ENCODE measurements at places on chromosomes 2 and 18. TPM values are rescaled to one million over a fixed set of nuclear protein-coding genes. Genes with fewer than 3 reads are reported as not detected.

- DNase-seq, result no peak
Observed at GRCh38 chr2:238389988-238390589, 36.6 kb upstream of the ASB1 start.

GRCh38 chr2:232831496-232831895 is 38.6 kb upstream of the SNORC start:
- DNase-seq, result no peak

- DNase-seq, result no peak
Observed at GRCh38 chr2:153891051-153891450, 19.3 kb downstream of the GALNT13 start.

- no peak for DNase-seq
Observed at GRCh38 chr2:46441838-46442712, 37.3 kb upstream of the TMEM247 start.

DNA sequence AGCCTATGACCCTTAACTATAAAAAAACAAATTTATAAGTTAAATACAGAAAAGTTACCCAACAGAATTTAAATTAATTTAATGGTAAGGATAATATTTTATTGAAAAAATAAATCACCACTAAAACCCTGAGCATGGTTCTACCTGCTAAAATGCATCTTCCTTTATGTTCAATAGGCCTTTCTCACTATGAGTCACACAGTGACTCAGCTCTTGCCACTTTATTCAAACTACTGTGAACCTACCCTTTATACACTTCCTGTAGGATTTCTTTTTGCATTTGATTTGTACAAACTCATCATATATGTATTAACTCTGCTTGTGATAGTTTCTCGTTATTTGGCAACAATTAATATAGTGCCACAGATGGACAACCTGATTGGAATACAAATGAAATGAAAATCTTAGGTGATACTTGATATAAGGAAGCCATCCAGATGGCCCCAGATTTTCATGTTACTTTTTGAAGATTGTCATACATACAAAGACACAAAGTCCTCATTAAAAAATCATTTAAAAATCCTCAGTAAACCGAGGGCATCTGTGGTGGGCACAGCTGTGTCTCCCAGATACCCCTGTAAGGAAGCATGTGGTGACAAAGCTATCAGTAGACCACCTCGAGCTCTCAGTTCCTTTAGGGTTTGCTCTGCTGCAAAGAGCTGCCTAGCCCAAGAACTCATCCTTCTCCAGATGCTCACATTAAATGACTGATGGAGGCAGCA is 55.2 kb upstream of the COBLL1 start:
- DNase-seq, result peak; percentile 15

- no peak for DNase-seq
Observed at GRCh38 chr18:13983506-13983905, 68.2 kb upstream of the MC2R start.

GRCh38 chr18:77015771-77016710 is 116.5 kb downstream of the MBP start:
- no peak for DNase-seq

DNA sequence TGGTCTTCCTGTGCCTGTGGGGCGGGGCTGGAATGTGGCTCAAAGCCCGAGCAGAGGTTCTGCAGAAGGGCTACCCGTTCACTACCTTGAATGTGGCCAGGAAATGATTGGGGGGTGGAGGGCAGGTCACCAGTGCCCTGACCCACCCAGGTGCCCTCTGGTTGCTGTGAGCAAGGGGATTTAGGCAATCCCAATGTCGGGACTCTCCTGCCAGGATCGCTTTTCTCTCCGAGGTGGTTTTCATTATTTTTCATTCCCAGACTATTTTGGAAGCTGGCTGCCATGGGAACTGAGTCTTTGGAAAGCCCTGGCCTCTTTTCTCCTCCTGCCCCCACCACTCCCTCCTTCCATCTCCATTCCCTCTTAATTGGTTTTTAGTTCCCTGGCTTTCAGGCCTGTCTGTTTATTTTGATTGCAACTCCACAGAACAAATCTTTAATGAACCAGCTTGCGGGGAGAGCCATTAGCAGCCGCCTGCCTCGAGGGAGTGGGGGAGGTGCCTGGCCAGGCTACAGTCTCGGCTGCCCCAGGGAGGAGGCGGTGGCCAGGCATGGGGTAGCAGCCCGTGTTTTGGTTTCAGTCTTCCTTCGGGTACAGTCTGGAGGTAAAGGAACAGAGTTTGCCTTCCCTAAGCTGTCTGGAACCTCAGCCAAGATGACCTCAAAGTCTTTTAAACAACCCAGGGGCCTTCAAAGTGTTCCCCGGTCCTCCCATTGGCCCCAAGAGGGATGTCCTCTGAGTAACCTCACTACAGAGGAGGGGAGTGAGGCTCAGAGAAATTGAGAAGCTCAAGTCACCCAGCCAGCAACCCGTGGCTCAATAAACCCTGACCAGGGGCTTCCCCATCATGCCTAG is 114.4 kb upstream of the HAAO start:
- DNase-seq, result no peak

- no peak for DNase-seq
Observed at GRCh38 chr18:49985236-49985635, 171.9 kb upstream of the ACAA2 start.

DNA sequence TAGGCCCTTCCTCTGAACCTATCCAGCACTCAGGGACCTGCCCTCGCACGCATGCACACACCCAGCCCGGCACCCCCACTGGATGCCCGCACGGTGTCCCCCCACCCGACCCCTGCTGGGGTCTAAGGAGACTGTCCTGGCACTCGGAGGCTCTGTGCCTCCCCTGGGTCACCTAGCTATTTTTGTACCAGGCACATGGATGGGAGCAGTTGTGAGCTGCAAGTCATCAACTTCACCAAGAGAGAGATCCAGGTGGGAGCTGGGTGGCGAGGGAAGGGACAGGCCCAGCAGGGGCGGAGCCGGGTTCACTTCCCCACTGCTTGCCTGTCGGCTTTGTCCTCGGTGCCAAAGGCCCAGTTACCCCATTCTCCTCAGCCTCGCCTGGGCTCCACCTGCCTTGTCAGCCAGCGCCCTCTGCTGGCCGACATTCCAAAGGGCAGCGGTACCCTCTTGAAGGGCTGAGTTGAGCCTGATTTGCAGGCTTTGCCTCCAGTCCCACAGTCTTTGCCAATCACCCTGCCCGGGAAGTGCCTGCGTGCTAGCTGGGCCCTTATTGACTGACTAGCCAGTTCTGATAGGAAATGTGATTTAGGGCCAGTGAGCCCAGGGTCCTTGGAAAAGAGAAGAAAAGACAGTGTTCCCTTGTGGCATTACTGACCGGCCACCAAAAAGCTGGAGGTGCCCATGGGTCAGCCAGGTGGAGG is 5.8 kb downstream of the NT5DC4 start:
- DNase-seq, result peak; percentile 91

DNA sequence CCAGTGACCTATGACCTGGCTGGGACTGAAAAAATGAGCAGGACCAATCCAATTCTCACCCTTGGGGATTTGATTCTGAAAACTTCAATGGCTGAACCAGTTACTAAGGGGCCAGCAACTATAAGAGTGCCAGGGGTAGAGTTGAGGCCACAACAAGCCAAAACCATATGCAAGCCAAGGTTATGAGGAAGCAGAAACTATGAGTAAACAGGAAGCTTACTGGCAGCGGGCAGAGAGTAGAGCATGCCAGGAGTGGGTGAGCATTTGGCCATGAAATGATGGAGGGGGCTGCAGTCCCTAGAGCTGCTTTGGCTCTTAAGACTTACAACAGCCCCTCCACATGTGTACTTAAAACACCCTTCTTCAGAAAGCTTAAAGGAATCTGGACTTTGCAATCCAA is 82.4 kb downstream of the RBMS1 start:
- DNase-seq, result peak; percentile 57

- no peak for DNase-seq
Observed at GRCh38 chr2:156399224-156399949, 36.8 kb upstream of the GPD2 start.

GRCh38 chr2:206062724-206063123 is 23.2 kb downstream of the INO80D start:
- DNase-seq, result no peak

GRCh38 chr2:215900843-215901242 is 112.5 kb downstream of the MREG start:
- no peak for DNase-seq

DNA sequence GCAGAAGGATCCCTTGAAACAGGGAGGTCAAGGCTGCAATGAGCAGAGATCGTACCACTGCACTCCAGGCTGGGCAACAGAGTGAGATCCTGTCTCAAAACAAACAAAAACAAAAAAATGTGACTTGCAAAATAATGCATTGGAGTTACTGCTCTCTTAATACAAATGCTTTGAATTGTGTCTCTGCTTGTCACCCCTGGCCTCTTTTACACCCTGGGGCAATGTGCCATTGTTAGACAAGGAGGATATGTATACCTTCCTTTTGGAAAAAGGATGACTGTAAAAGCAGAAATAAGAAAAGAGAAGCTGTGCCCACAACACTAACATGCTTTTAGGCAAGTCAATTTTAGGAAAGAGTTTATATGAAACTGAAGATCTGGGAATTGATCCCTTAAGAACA is 20.8 kb upstream of the C2orf74 start:
- no peak for DNase-seq

DNA sequence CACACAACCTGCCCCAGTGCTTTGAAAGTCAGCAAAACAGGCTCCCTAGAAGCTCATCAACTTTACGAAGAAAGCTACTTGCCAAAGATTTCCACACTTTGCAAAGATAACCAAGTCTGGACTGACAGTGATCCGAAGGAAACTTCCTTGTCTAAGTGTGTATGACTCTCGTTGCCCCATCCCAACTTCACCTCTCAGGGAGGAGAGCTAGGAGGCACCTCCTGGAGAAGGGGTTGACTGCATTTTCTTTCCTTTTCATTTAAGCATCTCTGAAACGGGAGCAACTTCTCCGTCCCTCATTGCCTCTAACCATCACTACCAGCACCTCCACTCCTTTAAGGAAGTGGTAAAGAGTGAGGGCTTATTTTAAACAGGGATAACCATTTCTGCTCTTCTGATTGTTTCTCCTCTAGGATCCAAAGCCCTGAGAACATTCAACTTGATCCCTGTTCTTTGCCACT is 7.0 kb downstream of the ZEB2 start:
- no peak for DNase-seq

DNA sequence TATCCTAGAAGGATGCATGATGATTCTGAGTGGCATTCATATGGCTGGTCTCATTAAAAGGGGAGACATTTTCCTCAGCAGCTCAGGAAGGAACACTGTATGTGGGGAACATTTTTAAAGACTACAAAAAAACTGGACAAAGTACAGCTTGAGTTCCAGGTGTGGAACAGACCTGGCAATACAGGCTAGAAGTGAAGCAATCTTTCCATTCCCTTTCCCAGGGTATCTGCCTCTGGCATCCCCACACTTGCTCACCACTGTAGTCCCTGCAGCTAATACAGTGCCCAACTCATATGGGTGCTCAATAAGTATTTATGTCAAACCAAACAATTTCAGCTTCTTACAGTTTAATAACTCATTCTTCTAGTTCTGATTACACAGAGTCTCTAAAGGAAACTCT is 8.1 kb downstream of the RNF103 start:
- DNase-seq, result no peak

- DNase-seq, result no peak
Observed at GRCh38 chr2:112257575-112257974, 2.7 kb upstream of the ZC3H8 start.

The GAD1 gene
- total RNA-seq, result 1.7 TPM

The MRO gene
- total RNA-seq, result not detected

The ZNF638 gene
- total RNA-seq, result 101 TPM

The ABCG8 gene
- not detected for total RNA-seq

The TM4SF20 gene
- total RNA-seq, result not detected

The CYP27C1 gene
- total RNA-seq, result not detected

All from activated CD4-positive, alpha-beta T cell treated with anti-CD3 and anti-CD28 coated beads, Interleukin-2, amount 10 ng/mL, durations not matched to agents 7 days and 5 days (primary cell).